Activated CD4-positive, alpha-beta T cell treated with anti-CD3 and anti-CD28 coated beads, Interleukin-2, amount 10 ng/mL, durations not matched to agents 7 days and 5 days (primary cell): ENCODE measurements at places on chromosomes 11 and 22.

DNA sequence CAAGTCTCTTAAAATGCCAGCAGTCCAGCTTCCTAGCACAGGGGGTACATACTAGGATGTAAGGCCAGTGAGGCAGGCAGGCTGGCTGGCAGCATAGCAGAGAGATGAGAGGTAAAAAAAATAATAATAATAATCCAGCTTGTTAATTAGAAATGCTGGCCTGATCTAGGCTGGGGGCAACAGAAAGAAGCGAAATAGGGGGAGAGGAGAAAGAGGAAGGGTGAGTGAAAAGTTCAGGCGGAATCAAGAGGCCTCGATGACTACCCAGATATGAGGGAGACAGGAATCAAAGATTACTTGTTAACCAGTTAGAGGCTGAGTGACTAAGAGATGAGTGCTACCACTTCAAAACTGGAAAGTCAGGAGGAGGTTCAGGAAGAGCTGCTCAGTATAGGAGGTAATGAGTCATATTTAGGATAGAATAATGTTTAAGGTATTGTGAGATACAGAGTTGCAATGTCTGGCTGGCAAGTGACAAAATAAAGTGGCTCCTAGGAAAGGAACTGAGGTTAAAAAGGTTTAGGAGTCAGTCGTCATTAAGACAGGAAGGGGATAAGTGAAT lies 2.8 kb downstream of the ALKBH8 start:
- DNase-seq: no peak

GRCh38 chr11:112128483-112129121 lies 35.3 kb downstream of the IL18 start:
- DNase-seq: no peak

DNA sequence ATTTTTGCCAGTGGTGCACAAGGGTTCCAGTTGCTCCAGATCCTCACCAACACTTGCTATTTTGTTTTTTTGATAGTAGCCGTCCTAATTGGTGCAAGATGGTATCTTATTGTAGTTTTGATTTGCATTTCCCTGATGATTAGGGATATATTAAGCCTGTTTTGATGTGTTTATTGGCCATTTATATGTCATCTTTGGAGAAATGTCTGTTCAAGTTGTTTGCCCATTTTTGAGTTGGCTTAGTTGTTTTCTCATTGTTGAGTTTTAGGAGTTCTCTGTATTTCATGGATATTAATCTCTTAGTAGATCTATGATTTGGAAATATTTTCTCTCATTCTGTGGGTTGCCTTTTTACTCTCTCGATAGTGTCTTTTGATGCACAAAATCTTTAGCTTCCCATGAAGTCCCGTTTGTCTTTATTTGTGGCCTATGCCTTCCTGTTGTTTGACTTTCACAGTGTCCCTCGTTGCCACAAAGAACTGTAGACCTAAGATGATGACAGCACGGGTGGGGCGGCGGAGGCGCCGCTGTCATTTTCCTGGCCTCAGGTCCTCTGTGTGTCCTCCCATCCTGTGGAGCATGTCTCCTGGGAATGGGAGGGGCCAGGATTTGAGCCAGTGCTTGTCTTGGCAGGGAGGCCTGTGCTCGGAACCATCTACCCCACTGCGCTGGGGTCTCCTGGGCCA lies 33.5 kb downstream of the LRP5 start:
- no peak for DNase-seq

GRCh38 chr11:128981254-128981653 lies 38.6 kb upstream of the TP53AIP1 start:
- DNase-seq: no peak

DNA sequence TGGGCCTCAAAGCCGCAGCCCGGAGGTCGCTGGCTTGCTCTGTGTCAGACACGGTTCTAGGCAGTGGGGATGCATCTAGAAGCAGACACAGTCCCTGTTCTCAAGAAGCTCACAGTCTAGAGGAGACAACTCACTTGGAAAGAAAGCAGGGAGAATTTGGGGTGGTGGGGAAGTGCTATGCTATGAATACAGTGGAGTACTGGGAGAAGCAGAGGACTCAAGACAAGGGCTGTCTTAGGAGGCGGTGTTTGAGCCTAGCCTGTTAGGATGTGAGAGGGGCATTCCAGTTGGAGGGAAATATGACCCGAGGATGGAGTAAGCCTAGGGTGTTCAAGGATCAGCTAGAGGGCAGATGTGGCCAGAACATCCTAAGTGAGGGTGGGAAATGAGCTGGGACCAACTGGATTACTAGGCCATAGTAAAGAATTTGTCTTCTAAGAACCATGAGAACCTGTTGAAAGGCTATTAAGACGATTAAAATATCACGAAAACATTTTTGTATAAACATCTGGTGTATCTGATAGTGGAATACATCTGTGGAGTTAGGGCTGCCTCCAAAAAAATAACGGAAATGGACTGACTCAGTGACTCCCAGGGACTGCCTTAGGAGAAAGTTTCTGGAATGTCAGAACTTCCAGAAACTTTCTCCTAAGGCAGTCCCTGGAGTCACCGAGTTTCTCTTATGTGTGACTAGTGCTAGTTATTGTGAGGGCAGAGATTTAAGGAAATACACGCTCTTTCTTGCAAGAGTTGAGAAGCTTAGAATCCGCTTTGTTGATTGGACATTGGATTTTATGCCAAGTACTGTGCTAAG lies 1.1 kb upstream of the PITPNB start:
- no peak for DNase-seq

- no peak for DNase-seq
Observed at GRCh38 chr11:86782742-86783141, 17.6 kb upstream of the PRSS23 start.

DNA sequence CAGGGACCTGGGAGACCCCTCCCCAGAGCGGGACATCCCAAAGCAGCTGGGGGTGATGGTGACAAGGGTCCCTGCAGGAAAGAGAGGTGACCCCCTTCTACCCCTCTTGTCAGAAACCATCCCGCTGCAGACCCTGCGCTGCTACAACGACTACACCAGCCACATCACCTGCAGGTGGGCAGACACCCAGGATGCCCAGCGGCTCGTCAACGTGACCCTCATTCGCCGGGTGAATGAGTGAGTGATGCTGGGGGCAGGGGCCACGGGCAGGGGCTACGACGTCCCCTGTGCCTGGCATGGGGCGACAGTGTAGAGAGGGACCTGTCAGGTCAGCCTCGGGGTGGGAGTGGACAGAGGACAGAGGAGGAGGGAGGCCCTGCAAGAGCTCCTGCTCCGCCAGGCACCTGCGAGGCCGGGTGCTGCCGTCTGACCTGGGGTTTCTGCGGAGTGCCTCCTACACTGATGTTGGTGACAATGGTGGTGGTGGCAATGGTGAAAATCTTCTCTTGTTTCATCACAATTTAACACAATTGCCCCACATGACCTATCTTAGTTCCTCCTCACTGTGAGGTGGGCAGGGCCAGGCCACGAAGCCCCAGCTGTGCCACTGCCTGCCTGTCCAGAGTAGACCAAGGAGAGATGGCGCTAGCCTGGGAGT lies 9.8 kb downstream of the CSF2RB start:
- no peak for DNase-seq

DNA sequence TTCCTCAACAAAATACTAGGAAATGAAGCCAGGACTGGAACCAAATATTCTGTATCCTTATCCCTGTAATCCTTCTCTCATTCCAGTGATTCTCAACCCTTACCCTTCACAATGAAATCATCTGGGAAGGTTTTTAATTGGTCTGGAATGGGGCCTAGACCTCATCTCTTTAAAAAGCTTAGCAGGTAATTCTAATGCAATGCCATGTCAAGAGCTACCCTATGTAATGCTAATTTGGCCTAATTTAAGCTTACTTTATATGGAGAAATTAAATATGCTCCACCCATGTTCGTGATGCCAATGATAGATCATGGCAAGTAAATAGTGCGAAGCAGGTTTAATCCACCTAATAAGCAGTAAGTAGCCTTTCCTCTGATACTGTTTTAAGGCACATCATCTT lies 101.7 kb downstream of the SGSM3 start:
- no peak for DNase-seq

GRCh38 chr22:23759566-23759965 lies 3.2 kb upstream of the C22orf15 start:
- no peak for DNase-seq

DNA sequence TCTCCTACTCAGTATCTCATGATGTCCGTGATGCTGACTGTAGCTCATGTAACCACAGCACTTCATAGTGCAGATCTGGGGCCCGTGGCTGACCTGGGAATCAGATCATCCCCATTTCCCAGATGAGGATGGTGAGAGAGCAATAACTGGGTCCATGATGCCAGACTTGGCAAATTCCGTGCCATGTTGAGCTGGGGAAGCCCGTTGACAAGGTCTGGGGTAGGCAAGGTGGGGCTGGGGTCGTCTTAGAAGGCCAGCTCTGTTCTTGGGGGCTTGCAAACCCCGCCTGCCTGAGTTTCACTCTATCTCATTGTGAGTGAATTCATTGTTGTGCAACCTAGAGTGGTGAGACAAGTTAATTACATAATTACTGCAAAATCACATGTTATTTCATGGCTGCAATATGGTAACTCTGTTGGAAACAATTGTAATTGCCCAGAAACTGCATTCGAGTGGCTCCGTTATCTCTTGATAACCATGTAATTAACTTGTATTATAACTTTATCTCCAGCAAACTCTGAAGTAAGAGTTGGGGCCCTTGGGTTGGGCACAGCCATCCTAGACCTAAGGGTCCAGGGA lies 41.7 kb downstream of the LMO1 start:
- DNase-seq: no peak

- DNase-seq: no peak
Observed at GRCh38 chr22:48310289-48310688, 1517.4 kb downstream of the BRD1 start.

DNA sequence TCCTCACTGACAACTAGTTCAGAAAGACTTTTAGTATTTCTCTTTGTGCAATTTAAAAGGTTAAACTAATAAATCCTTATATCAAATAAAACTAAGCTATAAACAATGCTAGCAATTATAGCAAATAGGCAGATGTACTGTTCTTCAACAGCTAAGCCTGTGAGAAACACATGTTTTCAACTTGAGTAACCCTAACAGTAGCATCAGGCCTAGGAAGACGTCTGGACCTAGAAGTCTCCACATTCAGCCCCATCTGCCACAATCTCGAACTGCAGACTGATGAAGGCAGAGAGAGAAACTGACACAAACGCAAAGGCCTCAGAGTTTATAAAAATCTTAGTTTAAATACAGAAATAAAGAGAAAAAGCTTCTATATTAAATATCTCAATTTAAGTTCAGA lies 2.5 kb downstream of the ST13 start:
- DNase-seq: no peak

- no peak for DNase-seq
Observed at GRCh38 chr22:37022483-37023337, 3.2 kb downstream of the MPST start.

DNA sequence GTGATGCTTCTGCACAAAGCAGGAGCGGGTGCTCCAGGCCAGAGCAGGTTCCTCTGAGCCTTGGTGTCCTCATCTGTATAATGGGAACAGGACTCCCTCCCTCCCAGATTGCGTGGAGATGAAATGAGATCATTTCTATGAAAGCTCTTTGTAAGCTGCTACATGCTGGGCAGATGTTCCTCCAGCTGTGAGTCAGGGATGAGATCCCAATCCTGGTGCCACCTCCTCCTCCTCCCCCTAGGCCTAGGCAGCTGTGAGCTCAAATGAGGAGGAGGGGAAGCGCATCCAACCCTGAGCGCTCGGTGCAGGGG lies 7.0 kb upstream of the CABP2 start:
- DNase-seq: no peak

- no peak for DNase-seq
Observed at GRCh38 chr11:70481625-70482528, 83.5 kb downstream of the CTTN start.

- DNase-seq: no peak
Observed at GRCh38 chr11:116991491-116991890, 106.7 kb downstream of the SIK3 start.

- no peak for DNase-seq
Observed at GRCh38 chr11:44483919-44484610, 81.4 kb upstream of the CD82 start.

- no peak for DNase-seq
Observed at GRCh38 chr11:2450321-2451041, 5.7 kb downstream of the KCNQ1 start.

- DNase-seq: no peak
Observed at GRCh38 chr11:75040167-75040770, 51.5 kb downstream of the NEU3 start.

- no peak for DNase-seq
Observed at GRCh38 chr22:49412236-49412635, 415.4 kb downstream of the BRD1 start.

DNA sequence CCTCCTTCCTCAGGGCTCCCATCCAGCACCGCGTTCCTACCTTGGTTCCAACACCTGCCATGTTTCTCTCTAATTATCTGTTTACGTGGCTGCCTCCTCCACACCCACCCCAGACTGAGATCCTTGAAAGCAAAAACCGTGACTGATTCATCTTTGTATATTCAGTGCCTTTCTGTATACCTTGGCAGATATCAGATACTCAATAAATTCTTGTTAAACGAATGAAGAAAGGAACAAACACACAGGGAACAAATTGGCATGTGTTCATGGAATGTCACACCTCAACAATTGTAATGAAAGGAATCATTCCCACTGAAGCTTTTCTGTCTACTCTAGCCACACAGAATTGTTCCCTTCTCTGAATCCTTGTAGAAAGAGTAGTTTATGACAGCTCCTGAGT lies 20.4 kb upstream of the LRRC55 start:
- DNase-seq: no peak

GRCh38 chr11:33412241-33412640 lies 155.1 kb downstream of the HIPK3 start:
- no peak for DNase-seq

DNA sequence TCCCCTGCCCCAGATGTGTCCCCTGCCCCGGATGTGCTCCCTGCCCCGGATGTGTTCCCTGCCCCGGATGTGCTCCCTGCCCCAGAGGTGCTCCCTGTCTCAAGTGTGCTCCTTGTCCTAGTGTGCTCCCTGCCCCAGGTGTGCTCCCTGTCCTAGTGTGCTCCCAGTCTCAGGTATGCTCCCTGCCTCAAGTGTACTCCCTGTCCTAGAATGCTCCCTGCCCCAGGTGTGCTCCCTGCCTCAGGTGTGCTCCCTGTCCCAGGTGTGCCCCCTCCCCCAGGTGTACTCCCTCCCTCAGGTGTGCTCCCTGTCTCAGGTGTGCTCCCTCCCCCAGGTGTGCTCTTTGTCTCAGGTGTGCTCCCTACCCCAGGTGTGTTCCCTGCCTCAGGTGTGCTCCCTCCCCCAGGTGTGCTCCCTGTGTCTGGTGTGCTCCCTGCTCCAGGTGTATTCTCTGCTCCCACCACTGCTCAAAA lies 48.7 kb upstream of the RASD2 start:
- DNase-seq: no peak

- DNase-seq: no peak
Observed at GRCh38 chr11:73269459-73270015, 2.6 kb upstream of the P2RY6 start.

DNA sequence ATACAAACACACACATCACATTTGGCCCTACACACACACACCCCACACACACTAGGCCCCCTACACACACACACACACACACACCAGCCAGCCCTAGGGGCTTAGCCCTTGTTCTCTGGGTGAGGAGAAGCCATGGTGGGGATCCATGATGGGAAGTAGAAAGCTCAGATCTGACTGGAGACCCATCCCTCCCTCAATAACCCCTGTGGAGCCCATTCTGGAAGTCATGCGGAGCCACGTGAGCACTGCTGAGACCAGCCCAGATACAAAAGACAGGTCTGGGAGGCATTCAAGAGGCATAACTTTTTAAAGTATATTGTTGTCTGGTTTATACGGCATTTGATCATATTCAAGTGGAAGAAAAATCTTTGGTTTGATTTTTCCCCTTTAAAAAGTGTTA lies 448.5 kb downstream of the SOX6 start:
- DNase-seq: no peak

GRCh38 chr11:95291946-95292345 lies 60.9 kb upstream of the SESN3 start:
- no peak for DNase-seq
